ENCODE measurements at places on chromosomes 4 and X.

GRCh38 chrX:106999002-106999975, 723 bp downstream of the MORC4 start:
- DNase-seq, result peak; percentile 12

- DNase-seq, result no peak
Observed at GRCh38 chr4:15653420-15653819, 1.7 kb downstream of the FBXL5 start.

GRCh38 chr4:163672751-163673150, 178.3 kb downstream of the TMA16 start:
- DNase-seq, result no peak

DNA sequence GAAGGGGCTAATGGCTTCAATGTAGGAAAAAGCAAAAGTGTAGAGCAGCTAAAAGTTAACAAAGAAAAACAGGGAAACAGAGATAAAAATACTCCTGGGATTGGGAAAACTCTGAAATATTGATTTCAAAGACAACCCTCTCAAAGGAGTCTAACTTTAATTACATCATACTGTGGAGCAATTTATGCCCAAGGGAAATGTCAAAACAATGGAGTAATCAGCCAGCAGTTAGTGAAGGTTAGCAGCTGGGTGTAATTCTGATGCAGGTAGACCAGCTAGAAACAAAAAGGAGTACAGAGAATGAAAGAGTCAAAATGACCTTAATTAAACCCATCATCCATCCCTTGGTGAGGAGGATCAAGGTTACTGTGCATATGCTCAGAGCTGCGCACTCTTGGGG, 169.0 kb downstream of the ADAM29 start:
- DNase-seq, result no peak

GRCh38 chrX:74506317-74507115, 85.2 kb downstream of the SLC16A2 start:
- DNase-seq, result no peak

GRCh38 chrX:131821945-131822622, 201.0 kb upstream of the STK26 start:
- peak; percentile 65 for DNase-seq

DNA sequence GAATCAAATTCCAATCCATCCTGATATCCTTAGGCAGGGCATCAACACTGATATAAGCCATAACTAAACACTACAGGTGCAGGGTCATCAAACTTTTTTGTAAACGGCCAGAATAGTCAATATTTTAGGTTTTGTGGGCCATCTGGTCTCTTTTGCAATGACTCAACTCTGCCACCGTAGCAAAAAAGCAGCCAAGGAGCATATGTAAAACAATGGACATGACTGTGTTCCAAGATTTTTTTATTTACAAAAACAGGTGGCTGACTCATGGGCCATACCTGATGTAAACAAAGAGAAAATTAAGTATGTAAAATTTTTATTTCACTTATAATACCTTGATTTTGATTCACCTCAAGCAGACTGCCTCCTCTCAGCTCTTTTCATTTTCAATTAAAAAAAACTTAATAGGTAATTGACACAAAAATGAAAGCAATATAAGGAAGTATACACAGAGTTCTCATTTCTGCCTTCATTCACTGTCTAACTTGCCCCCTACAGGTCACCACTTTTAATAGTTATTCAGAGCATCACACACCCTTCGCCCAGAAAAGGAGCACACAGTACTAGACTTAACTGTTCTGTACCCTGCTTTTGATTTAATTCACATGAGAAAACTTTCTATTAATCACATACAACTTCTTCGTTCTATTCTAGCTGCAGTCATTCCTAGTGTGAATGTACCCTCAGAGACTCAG, 35.3 kb upstream of the GPM6B start:
- no peak for DNase-seq

DNA sequence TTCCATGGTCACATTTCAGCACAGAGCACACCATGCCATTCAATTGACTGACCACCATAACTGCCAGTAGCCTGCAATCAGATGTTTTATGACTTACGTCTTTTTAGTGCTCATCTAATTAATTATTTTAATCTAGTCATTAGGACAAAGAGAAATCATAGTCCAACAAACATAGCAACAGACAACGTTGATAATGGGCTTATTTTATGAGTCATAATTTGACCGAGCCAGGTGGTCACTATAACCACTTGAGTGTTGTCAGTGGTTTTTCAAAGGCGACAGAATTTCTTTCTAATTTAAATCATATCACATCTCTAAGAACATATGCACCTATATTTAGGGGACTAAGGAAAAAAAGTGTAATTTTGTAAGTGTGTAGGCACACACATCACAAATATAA, 1.9 kb downstream of the SEC24D start:
- no peak for DNase-seq

GRCh38 chr4:58048491-58048890, 938.3 kb upstream of the IGFBP7 start:
- DNase-seq, result no peak

- no peak for DNase-seq
Observed at GRCh38 chr4:76673362-76673761, 224.6 kb downstream of the SOWAHB start.

- DNase-seq, result no peak
Observed at GRCh38 chr4:176123710-176124407, 58.2 kb downstream of the WDR17 start.

DNA sequence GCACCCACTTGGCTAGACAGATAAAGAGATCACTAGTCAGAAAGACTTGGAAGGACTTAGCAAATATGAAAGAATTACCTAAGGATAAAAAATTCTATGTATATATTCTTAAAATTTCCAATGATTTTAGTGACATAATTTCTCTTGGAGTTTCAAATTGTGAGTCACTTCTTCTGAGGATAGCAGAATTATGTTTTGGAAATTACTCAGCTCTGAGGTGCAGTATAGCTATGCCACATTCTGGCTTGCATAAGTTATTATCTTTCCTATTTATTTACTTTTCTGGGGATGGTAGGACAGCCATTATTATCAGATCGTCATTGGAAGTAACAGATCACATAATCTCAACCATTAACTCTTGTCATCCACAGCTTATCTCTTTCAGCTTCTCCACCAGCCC, 853.5 kb downstream of the TRIML1 start:
- no peak for DNase-seq

- no peak for DNase-seq
Observed at GRCh38 chrX:39896951-39897740, 200.6 kb downstream of the BCOR start.

- no peak for DNase-seq
Observed at GRCh38 chr4:4893721-4894120, 34.3 kb downstream of the MSX1 start.

GRCh38 chrX:16665089-16665488, 15.1 kb downstream of the S100G start:
- no peak for DNase-seq

DNA sequence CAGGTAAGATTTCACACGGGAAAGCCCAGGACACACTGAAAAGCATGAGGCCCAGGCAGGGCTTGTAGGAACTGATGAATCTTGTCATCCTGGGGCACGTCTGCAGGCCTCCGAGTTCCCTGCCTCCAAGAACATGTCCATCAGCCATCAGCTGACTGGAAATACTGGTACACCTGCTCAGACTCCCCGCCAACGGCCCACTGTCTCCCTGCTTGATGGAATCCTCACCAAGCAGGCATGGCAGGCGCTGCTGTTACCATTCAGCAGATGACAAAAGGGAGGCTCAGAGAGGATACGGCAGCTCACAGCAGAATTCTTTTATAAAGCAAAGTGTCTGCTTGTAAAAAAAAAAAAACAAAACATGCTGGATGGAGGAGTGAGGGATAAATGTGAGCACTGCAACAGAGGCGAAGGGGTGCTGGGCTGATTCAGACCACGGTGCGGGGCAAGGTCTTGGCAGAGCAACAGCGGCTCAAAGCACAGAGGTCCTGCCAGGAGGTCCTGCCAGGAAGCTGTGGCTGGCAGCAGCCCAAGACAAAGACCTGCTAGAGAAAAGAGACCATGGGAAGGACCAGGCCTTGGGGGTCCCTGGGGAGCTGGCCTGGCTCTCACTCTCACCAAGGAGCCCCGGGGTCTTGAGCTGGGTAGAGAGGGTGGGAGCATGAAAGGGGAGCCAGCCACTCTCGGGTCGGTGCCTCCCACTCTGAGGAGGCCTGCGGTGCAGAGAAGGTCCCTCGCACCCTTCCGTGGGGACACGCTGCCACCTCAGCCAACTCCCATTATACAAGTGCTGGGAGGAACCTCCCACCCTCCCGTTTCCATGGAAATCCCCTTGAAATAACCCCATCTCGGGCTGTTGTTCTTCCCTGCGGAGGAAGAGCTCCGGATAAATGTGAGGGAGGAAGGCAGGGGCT, 25.6 kb downstream of the PPP2R2C start:
- DNase-seq, result no peak

GRCh38 chr4:7518871-7519637, 84.3 kb upstream of the PSAPL1 start:
- DNase-seq, result no peak

DNA sequence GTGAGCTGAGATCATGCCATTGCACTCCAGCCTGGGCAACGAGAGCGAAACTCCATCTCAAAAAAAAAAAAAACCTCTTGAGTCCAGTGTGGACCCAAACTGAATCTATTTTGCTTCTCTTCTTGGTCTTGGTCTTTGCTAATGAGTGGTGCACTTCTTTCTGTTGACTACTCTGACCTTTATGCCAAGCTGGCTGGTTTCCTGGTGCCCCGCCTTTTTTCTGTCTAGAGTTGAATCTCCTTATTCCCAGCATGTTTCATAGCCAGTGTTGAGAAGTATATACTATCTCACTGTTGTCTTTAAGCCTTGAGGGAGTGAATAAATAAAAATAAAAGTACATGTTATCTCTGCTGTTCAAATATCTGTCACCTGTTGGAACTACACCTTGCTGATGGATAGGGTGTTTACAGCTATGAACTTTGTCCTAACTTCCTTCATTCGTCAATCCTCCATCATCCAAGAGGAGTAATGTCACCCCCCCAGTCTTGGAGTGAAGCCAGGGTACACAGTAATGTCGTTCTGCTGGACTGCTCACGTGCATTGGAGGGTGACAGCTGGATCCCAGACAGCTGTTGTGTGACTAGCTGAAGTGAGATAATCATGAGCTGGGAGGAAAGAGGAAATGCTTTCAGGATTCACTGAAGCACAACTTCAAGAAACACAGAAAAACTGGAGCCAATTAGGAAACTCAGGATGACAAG, 99.3 kb upstream of the PRKG2 start:
- DNase-seq, result no peak

DNA sequence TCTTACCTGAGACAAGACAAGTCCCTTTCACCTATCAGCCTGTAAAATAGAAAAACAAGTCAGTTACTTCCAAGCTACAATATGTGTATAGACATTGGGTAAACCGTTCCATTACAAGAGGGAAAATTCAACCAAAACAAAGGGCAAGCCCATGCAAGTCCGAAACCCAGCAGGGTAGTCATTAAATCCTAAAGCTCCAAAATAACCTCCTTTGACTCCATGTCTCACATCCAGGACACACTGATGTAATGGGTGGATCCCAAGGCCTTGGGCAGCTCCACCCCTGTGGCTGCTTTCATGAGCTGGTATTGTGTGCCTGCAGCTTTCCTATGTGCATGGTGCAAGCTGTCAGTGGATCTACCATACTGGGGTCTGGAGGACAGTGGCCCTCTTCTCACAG, 14.7 kb upstream of the FAM47B start:
- no peak for DNase-seq

DNA sequence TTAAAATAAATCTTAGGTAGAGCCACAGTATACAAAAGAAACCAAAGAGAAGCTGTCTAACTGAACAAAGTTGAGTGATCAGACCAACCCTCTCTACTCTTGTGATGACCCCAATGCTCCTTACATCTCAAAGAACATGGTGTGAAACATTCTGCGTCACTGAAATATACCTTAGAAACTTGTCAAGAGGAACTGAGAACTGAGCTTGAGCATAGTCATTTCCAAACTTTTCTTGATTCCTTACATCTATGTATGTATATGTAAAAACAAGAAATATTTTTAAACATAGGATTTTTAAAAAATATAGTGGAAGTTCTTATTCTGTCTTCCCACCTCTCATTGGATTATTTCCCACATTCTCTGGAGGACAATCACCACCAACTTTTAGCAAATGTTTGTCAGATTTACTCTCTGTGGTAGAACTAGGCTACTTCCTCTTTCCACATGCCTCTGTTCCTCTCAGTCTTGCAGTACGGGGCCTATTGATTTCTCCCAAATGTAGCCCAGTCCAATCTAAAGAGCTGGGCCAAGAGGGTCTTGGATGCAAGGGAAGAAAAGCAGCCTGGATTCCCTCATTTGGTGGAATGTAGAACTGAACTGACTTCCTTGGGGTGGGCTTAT, 98.2 kb upstream of the HHIP start:
- no peak for DNase-seq

DNA sequence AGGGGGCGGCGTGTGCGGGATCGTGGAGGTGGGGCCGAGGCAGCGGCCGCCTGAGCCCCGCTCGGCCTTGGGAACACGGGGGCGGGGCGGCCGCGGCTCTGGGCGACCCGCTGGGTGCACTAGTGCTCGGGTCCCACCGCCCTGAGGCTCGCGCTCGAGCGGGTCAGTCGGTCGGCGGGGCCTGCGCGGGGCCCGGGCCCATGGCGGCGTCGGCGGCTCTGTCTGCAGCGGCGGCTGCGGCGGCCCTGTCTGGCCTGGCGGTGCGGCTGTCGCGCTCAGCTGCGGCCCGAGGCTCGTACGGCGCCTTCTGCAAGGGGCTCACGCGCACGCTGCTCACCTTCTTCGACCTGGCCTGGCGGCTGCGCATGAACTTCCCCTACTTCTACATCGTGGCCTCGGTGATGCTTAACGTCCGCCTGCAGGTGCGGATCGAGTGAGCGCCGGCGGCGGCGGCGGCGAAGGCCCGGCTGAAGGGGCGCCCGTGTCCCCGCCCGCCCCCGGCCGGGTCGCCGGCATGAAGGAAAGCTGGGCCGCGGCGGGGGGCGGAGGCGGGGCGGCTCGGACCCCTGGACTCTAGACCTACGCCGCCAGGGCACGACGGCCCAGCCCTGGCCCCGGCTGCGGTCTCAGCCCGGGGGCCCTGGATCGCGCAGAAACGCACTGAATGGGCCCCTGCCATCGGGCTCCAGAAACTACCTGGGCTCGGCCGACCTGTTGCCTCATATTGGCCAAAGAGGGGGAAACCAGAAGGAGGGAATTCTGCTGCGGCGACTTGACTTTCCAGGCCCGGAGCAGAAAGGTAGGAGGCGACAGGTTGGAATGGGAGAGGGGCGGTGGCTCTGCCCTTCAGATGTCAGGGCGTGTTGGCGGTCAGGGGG, at the start of gene SMIM10L2A:
Gene SMIM10L2A, plus strand, starts transcription at position 13 of the 878 bp plus-strand sequence. Its CDS starts 188 bp downstream, at position 201.
- DNase-seq, result no peak

GRCh38 chr4:26030780-26031179, 116.8 kb downstream of the SMIM20 start:
- no peak for DNase-seq

DNA sequence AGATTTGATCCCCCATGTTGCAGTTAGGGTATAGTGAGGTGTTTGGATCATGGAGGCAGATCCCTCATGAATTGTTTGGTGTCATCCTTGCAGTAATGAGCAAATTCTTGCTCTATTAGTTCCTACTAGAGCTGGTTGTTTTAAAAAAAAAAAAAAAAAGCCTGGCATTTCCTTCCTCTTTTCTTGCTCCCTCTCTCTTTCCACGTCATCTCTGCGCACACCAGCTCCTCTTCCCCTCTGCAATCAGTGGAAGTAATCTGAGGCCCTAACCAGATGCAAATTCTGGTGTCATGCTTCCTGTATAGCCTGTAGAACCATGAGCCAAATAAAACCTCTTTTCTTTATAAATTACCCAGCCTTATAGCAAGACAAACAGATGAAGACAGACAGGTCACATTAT, 24.5 kb downstream of the WDR17 start:
- DNase-seq, result no peak

- no peak for DNase-seq
Observed at GRCh38 chr4:76017056-76017686, 6.1 kb downstream of the CXCL10 start.
